ENCODE measurements at places on chromosomes 7 and 10.

GRCh38 chr10:129135624-129136023 lies 331.4 kb upstream of the MGMT start:
- DNase-seq = no peak

DNA sequence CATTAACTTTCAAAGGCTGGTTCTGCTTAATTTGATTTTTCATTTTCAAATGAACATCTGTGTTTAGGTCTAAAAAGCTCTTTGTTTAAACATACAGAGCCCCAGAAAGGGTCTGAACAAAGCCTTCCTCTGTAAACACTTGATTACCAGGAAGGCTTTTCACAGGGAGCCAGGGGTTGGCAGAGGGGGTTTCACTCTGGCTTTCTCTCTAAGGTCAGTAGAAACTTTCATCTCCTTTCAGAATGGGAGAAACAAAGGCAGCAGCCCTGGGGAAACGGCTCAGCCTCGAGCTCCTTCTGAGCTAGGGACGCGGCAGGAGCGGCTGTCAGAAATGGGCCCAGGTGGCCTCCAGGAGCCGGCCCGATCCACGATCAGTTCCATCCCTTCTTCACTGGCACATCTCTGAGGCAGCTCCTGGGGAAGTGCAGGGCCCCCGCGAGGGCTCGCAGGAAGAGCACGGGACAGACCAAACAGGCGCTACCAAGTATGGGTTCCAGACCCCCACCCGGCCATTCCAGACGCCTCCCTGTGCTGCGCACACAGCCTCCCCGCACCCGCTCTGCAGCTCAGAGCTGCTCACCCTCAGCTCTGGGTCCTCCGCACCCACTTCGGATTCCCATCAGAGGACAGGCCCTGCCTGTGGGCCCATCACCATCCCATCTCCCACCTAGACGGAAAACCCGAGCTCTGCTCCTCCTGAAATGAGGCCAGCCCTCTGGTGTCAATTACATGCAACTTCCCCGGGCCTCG lies 124.1 kb downstream of the MAD1L1 start:
- DNase-seq = no peak

- no peak for DNase-seq
Measured at GRCh38 chr7:27459731-27460053, 203.0 kb downstream of the HIBADH start.

GRCh38 chr10:43069579-43069978 lies 7.3 kb upstream of the RET start:
- no peak for DNase-seq

GRCh38 chr7:129719980-129720732 lies 108.6 kb downstream of the NRF1 start:
- DNase-seq = no peak

GRCh38 chr10:125520968-125521367 lies 162.0 kb downstream of the TEX36 start:
- DNase-seq = no peak

GRCh38 chr10:33248638-33249037 lies 85.8 kb downstream of the NRP1 start:
- DNase-seq = no peak

GRCh38 chr10:84822931-84823630 lies 494.7 kb downstream of the CCSER2 start:
- peak; percentile 69 for DNase-seq

- no peak for DNase-seq
Measured at GRCh38 chr10:100751211-100751933, 6.0 kb downstream of the PAX2 start.

Data from cerebellar nuclear complex (tissue), 1 donor.